ENCODE measurements at places on chromosomes 1 and 21. TPM values are rescaled to one million over a fixed set of nuclear protein-coding genes. Genes with fewer than 3 reads are reported as not detected.

The SLC30A2 gene
- polyA plus RNA-seq, result not detected

The RGL1 gene
- polyA plus RNA-seq, result 1.5 TPM

The TPRG1L gene
- 18.7 TPM for polyA plus RNA-seq

The RPL22 gene
- polyA plus RNA-seq, result 377 TPM

The C1orf87 gene
- not detected for polyA plus RNA-seq

The SPATA1 gene
- 0.49 TPM for polyA plus RNA-seq

The LCE3D gene
- polyA plus RNA-seq, result 0.18 TPM

The RAD54L gene
- 14.0 TPM for polyA plus RNA-seq

The TEDDM1 gene
- not detected for polyA plus RNA-seq

The ELF3 gene
- polyA plus RNA-seq, result 138 TPM

The GBP6 gene
- not detected for polyA plus RNA-seq

The MYOM3 gene
- polyA plus RNA-seq, result 8.5 TPM

The TSEN15 gene
- 37.2 TPM for polyA plus RNA-seq

The TSTD1 gene
- polyA plus RNA-seq, result 0.17 TPM

The CD160 gene
- polyA plus RNA-seq, result not detected

The AGT gene
- polyA plus RNA-seq, result not detected

The IQGAP3 gene
- 16.0 TPM for polyA plus RNA-seq

The DYRK3 gene
- 8.7 TPM for polyA plus RNA-seq

The SPRR2D gene
- not detected for polyA plus RNA-seq

The ETS2 gene
- 46.1 TPM for polyA plus RNA-seq

The MYOC gene
- not detected for polyA plus RNA-seq

The KAZN gene
- polyA plus RNA-seq, result 1.6 TPM

The RUNX1 gene
- polyA plus RNA-seq, result 5.8 TPM

The MANEAL gene
- polyA plus RNA-seq, result 13.8 TPM

The NCMAP gene
- 0.13 TPM for polyA plus RNA-seq

The NEK2 gene
- 42.0 TPM for polyA plus RNA-seq

The RGS16 gene
- 0.13 TPM for polyA plus RNA-seq

The ZBTB21 gene
- polyA plus RNA-seq, result 5.7 TPM

The SLC16A4 gene
- polyA plus RNA-seq, result 47.2 TPM

The TIE1 gene
- polyA plus RNA-seq, result not detected

The GLMN gene
- 9.8 TPM for polyA plus RNA-seq

The NT5C1A gene
- polyA plus RNA-seq, result not detected

The ZNF124 gene
- 4.4 TPM for polyA plus RNA-seq

The PLD5 gene
- polyA plus RNA-seq, result 1.6 TPM

The GPR89A gene
- 16.7 TPM for polyA plus RNA-seq

The CRYZ gene
- polyA plus RNA-seq, result 92.6 TPM

The NPPB gene
- polyA plus RNA-seq, result 0.20 TPM

The PLEKHA6 gene
- 23.4 TPM for polyA plus RNA-seq

The NUDT4B gene
- polyA plus RNA-seq, result 1.7 TPM

The FCMR gene
- 1.3 TPM for polyA plus RNA-seq

The FAM151A gene
- not detected for polyA plus RNA-seq

The PIGR gene
- polyA plus RNA-seq, result not detected

The NHLH1 gene
- 0.49 TPM for polyA plus RNA-seq

The VSIG8 gene
- not detected for polyA plus RNA-seq

The KIF21B gene
- polyA plus RNA-seq, result 1.4 TPM

The LYST gene
- 2.2 TPM for polyA plus RNA-seq

The DENND2D gene
- polyA plus RNA-seq, result 1.7 TPM

The GBP4 gene
- polyA plus RNA-seq, result not detected

The LAMTOR2 gene
- polyA plus RNA-seq, result 171 TPM

The KCNJ15 gene
- polyA plus RNA-seq, result not detected

The TRAF3IP3 gene
- not detected for polyA plus RNA-seq

The KIF2C gene
- polyA plus RNA-seq, result 26.9 TPM

All from A549 (cell line).